Renal cortical epithelial cell (primary cell): ENCODE measurements at places on chromosomes 16 and 17. TPM values are rescaled to one million over a fixed set of nuclear protein-coding genes. Genes with fewer than 3 reads are reported as not detected.

KRTAP1-1 gene
- 0.25 and 0.35 TPM in 2 replicates for total RNA-seq

ANKFN1 gene
- not detected in 2 replicates for total RNA-seq

STH gene
- total RNA-seq, result not detected in 2 replicates

MT1F gene
- total RNA-seq, result 11.0 and 11.1 TPM in 2 replicates

RNF166 gene
- 8.4 and 9.7 TPM in 2 replicates for total RNA-seq

KCNH6 gene
- total RNA-seq, result 0.05 TPM in 1 of 2 replicates, not detected in the other

KRT20 gene
- total RNA-seq, result not detected in 2 replicates

ERBB2 gene
- total RNA-seq, result 28.5 and 121 TPM in 2 replicates

OR3A3 gene
- total RNA-seq, result under 0.01 TPM in 1 of 2 replicates, not detected in the other

NKD1 gene
- total RNA-seq, result under 0.01 TPM in 1 of 2 replicates, not detected in the other

OSGIN1 gene
- 0.69 and 1.4 TPM in 2 replicates for total RNA-seq

PRR14 gene
- 6.3 and 10.0 TPM in 2 replicates for total RNA-seq
